Aorta (tissue), 5 donors: ENCODE measurements at places on chromosomes 5 and 9. TPM values are rescaled to one million over a fixed set of nuclear protein-coding genes. Genes with fewer than 3 reads are reported as not detected.

- no peak for DNase-seq
Observed at GRCh38 chr9:132732326-132733259, 62.3 kb downstream of the GTF3C4 start.

Gene PTPRD
- total RNA-seq, result 49.2 TPM

Gene FAM114A2
- total RNA-seq, result 35.0 TPM

DNA sequence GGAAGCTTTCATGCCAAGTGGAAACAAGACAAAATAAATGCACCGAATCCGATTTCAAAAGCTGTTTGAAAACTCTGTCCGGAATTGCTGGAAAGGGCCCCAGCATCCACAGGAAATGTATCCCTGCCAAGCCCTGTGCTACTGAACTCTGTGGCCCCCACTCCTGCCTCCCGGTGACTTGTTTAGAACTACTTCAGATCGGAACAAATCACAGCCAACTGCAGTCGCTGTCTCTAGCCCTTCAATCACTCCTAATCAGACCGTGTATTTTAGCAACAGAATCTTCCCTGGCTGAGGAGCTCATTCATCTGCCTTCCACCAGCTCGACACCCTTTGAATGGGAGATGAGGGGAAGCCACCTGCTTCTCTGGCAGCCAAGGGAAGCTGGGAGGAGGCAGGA is 94.1 kb downstream of the KCNIP1 start:
- no peak for DNase-seq

Gene DIPK1B
- total RNA-seq, result 7.3 TPM

Gene CBY3
- not detected for total RNA-seq

DNA sequence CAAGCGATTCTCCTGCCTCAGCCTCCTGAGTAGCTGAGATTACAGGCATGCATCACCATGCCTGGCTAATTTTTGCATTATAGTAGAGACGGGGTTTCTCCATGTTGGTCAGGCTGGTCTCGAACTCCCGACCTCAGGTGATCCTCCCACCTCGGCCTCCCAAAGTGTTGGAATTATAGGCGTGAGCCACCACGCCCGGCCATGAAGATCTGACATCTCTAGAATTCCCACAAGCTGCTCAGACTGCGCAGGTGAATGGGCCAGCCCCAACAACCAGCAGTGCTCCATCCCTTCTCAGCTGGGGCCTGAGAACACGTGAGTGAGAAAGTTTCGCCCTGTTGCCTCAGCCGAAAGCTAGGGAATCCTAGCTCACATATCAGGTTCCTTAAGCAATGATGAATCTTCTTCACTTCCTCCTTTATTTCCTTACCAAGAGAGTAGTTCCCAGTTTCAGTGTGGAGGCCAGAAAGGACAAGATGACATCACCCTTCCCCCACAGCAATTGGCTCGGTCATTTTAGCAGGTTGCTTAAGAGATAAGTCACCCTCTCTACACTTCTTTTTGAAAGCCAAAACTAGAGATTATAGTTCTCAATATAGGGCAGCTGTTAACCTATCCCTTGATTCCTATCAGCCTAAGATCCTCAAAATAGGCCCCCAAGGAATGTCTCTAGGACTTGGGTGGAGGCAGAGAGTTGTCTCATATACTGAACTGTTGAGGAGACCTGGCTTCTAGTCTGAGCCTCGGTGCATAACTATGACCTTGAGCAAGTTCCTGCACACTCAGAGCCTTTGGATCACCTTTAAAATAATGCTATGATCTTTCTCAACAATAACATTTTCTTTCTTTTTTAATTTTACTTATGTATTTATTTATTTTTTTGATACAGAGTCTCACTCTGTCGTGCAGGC is 23.9 kb upstream of the PPP2CA start:
- no peak for DNase-seq

DNA sequence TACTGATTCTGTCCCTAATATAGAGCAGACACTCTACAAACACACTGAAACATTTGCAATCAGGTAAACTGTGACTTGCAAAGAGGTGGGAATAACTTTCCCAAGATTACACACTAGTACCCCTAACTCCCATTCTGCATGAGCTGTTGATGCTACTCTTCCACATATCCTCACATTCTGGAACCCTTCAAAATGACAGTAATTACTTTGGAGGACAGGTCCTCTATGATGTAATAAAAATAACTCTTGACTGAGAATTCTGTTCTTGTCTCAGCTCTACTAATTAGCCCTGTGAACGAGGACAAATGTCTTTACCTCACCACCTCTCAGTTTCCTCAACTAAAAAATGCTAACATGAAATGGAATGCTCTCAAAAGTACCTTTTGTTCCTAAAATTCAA is 49.5 kb upstream of the JMY start:
- no peak for DNase-seq

Gene MYOT
- total RNA-seq, result 4.0 TPM

DNA sequence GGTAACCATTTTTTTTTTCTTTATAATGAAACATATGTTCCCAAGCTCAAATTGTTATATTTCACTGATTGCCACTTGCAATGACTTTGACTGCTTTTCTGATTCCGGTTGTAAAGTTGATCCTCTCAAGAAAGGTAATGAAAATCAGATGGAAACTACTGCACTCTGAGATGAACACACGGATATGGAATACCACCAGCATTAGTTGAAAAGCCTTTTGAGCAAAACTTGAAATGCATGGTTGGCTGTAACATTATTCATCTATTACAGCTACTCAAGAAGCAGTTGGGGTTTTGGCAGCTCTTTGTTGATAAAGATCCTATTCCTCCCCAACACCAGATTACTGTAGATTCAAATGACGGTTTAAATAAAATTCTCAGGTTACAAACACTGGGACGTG is 591.6 kb upstream of the DMAC1 start:
- no peak for DNase-seq

DNA sequence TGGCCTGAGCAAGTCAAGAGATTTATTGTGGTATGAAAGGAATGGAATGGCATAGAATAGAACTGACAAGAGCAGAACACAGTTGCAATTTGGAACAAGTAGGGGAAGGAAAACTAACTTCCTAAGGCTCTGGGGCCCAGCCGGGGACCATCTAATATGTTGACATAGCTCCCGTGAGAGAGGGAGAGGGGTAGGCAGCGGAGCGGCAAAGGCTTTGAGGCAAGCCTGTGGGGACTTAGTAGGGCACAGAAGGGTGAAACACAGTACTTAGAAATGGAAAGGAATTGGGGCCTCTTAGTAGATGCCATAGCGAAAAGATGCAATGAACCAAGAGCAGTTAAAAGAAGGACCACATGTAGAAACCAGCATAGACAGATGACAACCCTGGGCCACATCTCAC is 11.8 kb upstream of the GNA14 start:
- no peak for DNase-seq

DNA sequence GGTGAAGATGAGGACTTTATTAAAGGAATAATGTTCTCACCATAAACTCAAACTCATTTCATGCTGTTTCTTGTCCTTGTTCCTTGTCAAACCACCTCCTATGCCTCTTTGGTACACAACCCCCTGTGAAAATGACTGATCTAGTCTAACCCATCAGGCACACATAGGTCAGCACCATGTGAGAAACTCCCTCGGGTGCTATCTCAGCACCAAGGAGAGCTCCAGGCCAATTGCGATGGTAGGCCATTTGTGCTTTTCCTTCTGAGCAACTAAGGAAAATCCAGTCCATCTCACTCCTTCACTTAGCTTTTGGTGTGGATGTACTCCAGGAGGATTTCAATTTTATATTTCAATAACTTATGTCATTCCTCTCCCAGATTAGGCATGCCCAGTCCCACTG is 199.8 kb downstream of the ZNF608 start:
- DNase-seq, result no peak

Gene OTP
- not detected for total RNA-seq

DNA sequence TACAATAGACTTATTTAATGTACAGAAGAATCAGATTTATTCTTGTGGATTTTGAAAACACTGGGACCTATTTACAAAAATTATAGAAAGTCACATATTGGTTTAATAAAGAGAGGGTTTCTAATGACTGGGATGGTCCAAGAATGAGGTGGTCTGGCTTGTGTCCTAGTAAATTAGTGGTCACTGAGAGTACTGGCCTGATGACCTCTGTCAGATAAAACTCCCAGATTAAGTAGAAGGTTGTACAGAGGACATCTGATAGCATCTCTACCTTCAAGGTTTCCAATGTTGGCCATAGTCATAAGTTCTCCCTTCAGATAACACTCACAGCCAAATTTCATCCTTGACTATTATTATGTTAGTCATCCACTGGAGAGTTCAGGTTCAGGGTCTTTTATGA is 692.9 kb downstream of the MTRR start:
- DNase-seq, result no peak

Gene SLC6A18
- total RNA-seq, result not detected

Gene SLC2A6
- total RNA-seq, result 5.8 TPM

Gene CDC26
- 23.8 TPM for total RNA-seq

GRCh38 chr9:84759300-84759750 is 89.8 kb downstream of the NTRK2 start:
- no peak for DNase-seq

DNA sequence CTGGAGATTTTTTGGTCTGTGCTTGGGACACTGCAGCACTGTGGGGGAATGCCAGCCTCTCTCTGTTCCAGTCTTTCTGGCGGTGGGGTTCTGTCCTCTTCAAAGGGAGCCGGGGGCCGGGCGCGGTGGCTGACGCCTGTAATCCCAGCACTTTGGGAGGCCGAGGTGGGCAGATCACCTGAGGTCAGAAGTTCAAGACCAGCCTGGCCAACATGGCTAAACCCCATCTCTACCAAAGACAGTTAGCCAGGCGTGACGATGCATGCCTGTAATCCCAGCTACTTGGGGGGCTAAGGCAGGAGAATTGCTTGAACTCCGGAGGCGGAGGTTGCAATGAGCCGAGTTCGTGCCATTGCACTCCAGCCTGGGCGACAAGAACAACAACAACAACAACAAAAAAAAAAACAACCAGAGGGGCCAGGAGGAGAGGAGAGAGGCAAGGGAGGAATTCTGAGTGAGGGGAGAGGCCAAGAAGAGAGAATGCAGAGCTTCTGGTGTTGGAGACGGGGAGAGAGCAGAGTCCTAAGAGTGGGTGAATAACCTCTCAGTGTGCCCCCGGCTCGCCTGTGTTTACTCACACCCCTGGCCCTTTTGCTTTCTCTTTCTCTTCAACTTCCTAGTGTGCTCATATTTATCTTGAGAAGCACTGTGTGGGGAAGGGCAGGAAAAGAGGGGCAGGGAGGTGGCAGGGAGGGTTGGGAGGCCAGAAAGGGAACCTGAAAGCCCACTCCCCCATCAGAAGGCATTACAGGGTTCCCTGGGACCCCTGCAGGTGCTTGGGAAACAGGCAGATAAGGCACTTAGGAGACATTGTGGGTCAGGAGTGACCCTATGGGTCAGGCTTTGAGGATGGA is 3.2 kb upstream of the SET start:
- peak; percentile 55 for DNase-seq

DNA sequence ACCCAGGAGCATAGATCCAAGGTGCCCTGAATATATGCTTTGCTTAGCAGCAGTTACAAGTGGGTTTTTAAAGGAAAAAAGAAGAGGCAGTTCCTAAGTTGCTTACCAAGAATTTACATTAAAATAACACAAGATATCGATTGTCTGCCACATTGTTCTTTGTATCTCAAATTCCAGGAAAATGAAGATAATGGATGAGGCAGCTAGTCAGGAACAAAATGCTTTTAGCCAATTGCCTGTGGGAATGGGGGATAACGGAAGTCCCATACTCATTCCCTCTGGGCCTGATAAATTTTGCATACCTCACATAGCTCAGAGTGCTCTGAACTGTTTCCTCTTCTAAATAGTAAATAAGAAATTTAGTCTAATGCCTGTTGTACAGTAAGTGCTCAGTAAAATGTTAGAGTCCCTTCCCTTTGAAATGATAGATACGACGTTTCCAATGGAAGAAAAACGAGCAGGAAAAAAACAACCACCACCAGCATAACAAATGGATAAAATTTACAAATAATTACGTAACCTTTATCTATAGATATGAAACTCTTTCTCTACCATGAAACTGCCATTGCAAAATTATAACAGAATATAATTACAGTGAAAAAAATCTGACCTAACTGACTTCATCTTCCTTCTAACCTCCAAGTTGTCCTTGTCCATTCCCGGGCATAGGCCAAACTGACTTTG is 35.5 kb upstream of the TENT2 start:
- no peak for DNase-seq

- DNase-seq, result peak; percentile 80
Observed at GRCh38 chr5:116573702-116574366, 789 bp downstream of the SEMA6A start.

GRCh38 chr5:159913048-159913447 is 3.2 kb upstream of the ADRA1B start:
- no peak for DNase-seq

- no peak for DNase-seq
Observed at GRCh38 chr5:175501759-175502158, 23.4 kb downstream of the SFXN1 start.

- DNase-seq, result no peak
Observed at GRCh38 chr9:36903541-36904435, 130.3 kb downstream of the PAX5 start.

Gene FBXO10
- 7.8 TPM for total RNA-seq

Gene DRD1
- 0.45 TPM for total RNA-seq

Gene NINJ1
- 66.8 TPM for total RNA-seq

DNA sequence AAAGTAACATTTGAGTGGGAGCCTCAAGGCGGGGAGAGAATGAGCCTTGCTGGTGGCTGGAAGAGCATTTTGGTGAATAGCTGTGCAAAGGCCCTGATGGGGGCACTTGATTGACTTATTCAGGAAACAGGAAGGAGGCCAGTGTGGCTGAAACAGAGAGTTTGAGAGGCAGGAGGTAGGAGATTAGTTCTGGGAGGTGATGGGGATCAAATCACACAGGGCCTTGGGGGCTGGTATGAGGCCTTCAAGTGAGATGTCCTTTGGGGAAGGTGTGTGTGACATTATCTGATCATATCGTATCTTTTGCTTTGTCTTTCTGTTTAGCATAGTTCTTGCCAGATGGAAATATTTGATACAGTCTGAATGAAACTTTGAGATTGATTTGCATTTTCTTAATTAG is 172.3 kb downstream of the TENT4A start:
- DNase-seq, result no peak

Gene MLANA
- total RNA-seq, result not detected
